ENCODE measurements at places on chromosomes 2 and 18.
A peak's percentile ranks its signal among the peaks of the same experiment; 100 is the strongest.

DNA sequence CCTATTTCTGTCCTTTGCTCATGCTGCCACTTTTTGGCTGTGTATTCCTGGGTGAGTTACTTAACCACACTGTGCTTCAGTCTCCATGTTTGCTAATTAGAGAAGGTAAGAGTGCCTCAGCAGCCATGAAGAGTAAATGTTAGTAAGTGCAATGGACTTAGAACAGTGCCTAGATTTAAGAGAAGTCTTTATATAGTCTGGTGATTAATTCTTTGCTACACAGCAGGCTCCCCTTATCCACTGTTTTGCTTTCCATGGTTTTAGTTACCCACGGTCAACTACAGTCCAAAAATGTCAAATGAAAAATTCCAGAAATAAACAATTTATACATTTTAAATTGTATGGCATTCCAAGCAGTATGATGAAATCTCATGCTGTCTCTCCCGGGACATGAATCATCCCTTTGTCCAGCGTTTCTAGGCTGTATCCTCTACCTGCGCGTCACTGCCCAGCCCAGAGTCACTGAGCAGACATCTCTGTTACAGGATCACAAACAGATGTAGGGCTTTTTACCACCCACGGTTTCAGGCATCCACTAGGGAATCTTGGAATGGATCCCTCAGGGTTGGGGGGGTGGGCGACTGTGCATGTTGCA, 91.0 kb downstream of the CTIF start:
- DNase-seq: no peak

DNA sequence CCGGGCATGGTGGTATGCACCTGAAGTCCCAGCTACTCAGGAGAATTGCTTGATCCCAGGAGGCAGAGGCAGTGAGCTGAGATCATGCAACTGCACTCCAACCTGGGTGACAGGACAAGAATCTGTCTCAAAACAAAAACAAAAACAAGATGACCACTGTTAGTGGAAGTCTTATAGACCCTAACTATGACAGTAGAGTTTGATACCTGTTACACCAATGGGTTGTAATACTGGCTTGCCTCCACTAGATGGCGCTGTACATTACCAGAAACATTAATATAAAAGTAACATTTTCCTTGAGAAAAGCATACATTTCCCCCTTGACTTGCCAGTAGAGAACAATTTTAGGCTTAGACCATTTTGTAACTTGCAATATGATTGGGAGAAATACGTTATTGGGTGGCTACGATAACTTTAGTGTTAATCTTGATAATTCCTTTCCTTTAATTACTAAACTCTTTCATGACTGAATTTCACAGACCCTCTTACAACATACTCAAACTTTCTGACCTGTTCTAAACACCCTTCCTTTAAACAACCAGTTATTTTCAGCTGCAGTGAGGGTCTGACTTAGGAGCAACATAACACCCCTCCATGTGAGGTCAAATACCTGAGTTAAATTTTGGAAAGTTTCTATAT, 19.5 kb downstream of the SLC25A52 start:
- peak; percentile 73 for DNase-seq

GRCh38 chr2:227876300-227876801, 4.9 kb downstream of the DAW1 start:
- no peak for DNase-seq

DNA sequence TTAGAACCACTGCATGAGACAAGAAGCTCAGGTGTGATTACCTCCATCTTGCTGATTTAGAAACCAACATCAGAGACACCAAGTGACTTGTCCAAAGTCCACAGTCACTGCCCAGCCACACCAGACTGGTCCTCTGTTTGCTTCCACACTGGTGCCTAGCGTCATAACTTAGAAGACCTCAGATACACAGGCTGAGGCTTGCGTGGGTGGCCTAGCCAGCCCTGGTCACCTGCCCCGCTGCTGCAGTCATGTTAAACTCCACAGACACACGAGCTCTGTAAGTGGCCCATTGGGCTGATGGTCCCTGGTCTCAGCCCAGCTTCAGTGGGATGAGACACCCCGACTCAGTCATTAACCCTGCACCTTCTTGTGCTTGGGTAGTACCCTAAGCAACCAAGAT, 47.1 kb downstream of the CNGA3 start:
- no peak for DNase-seq

DNA sequence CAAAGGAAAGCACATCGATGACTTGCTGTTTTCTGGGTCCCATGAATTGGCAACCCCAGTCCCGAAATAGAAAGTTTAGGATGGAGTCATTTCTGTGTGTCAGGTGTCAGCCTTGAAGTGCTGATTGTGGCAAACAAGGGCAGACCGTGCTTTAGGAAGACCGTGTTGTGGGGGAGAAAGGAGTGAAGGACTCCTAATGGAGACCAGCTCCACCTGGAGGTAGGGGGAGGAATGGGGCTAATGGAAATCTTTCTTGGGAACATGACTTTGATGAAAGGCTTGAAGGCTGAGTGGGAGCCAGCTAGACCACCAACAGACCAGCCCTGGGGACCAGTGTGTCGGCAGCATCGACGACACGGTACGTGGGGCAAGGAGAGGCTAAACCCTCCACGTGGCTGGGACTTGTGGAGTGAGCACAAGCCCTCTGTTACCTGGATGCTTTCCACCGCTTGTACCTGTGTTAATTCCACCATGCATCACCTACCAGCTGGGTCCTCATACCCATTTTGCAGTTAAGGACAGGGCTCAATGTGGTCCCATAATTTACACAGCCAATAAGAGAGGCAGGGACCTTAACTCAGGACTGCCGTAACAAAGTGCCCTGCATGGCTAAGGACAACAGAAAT, 104.2 kb downstream of the SH3BP4 start:
- no peak for DNase-seq

All from activated CD4-positive, alpha-beta T cell treated with anti-CD3 and anti-CD28 coated beads for 36 hours (primary cell).